Stimulated activated CD8-positive, alpha-beta memory T cell treated with anti-CD3 and anti-CD28 coated beads, Interleukin-7, amount 100 ng/mL, for 1 hour (primary cell): ENCODE measurements at places on chromosomes 7 and 10.

- no peak for DNase-seq
Measured at GRCh38 chr10:93915598-93915997, 21.8 kb downstream of the SLC35G1 start.

- no peak for DNase-seq
Measured at GRCh38 chr7:138880881-138881578, 83.0 kb upstream of the ATP6V0A4 start.

DNA sequence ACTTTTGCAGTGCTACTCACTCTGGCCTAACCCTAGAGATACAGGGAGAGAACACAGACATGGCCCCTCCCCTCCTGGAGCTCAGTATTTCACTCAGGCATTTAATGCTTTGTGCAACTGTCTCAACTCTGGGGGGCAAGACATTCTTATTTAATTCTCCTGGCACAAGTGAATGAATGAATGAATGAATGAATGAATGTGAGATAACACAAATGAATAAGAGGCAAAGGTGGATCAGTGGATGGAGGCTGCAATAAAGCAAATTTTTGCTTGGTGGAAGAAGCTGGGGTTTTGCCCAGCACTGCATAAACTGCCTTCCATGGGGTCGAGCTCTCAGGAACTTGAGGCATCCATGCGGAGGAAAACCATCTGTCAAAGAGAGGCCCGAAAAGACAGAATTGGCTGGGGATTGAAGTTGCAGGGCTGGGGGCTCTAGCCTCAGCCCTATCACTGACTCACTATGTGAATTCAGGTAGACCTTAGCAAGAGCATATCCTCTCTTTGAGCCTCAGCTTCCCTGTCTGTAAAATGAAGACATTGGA, 441.4 kb upstream of the ZMIZ1 start:
- DNase-seq, result no peak

- DNase-seq, result no peak
Measured at GRCh38 chr7:132614428-132615318, 38.4 kb upstream of the PLXNA4 start.

GRCh38 chr7:56092789-56093531, at the start of gene PHKG1:
TSS of gene PHKG1 (minus strand) at chr7:56092952. CDS start at chr7:56088941, 4,011 bp downstream.
- DNase-seq, result no peak

DNA sequence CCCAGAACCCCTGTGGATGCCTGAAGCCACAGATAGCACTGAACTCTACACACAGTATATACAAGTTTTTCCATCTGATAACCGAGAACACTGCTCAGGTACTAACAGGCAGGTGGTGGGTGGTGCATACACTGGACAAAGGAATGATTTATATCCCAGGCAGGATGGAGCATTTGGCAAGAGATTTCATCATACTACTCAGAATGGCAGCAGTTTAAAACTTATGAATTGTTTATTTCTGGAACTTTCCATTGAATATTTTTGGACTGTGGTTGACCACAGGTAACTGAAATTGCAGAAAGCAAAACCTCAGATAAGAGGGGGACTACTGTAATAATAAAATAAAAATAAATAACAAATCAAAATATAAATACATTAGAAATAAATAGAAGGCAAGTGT, 10.9 kb upstream of the KCNMA1 start:
- DNase-seq, result no peak

DNA sequence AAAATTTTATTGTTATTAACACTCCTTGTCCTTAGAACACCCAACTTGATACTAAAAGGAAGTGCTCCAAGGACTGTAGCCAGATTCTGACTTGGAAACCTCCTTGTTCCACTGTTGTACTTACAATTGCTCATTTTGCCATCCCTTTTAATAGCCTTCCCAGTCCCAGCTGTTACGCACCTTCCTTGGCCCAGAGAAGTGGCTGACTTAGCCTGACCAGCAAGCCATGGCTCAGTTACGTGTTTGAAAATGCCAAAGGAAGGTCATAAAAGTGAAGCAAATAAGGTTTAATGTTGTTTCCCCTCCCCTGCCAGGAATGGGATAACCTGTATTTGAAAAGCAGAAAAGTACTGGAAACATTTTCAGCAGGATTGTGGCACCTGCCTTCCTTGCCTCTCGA, 3.7 kb upstream of the ANKRD1 start:
- DNase-seq, result no peak

- no peak for DNase-seq
Measured at GRCh38 chr7:94418851-94419250, 24.2 kb downstream of the COL1A2 start.

DNA sequence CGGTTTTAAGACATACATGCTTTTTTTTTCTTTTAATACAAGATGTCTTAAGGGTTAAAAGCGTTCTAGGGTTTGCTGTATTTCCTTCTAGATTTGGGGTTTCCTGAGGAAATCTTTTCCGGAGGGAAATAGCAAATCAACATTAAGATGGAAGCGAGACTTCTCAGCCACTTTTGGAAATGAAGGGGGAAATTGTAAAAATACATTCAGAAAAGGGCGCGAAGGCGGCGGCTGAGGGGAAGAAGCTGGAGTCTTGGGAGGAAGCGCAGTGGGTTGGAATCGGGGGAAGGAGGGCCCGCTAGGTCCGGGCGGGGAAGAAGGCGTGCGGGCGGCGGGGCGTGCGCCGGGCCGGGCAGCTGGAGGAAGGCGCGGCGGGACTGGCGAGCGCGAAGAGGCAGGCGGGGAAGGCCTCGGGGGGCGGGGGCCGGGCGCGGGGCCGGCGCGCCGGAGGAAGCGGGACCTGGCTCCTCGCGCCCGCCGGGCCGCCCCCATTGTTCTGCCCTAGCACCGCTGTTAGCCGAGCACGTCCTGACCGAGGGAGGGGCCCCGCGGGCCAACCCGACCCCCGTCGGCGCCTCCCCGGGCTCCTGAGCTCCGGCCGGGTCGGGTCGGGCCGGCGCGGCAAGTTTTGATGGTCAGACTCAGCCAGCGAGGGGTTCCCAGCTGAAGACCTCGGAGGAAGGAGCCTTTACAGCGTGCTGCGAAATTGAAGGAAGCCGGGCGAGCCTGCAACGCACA, 1.5 kb upstream of the SKIDA1 start:
- no peak for DNase-seq

GRCh38 chr10:103884681-103885139, 29.3 kb upstream of the SH3PXD2A start:
- DNase-seq, result no peak

- no peak for DNase-seq
Measured at GRCh38 chr10:101229266-101230182, at the start of gene LBX1. TSS of gene LBX1 (minus strand) at chr10:101229463. CDS start at chr10:101228815, 648 bp downstream.

DNA sequence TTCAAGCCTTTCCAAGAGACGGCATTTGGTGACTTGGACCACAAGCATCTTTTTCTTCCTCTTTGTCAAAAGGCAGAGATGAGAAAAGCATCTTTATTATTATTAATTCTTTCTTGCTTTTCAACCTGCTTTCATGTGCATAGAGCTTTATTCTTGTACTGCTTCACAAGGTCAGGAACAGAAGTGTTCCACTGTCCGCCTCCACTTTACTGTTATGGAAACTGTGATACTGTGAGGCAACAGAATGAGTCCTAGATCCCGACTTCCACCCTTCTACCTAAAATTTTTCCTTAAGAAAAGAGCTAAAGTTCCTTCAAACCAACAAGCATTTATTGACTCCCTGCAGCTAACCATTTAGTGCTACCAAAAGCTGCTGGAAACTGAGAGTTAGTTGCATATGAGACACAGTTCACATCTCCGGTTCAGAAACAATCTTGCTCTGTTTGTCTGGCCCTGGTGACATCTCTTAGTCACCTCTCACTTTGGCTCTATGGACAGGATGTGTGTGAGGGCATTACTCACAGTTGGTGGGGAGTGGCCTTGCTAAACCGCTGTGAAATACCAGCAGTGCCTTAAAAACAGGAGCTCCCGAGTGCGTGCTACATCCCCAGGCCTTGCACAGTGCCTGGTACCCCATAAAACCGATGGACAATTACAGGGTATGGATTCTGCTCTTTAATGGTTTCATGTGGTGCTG, 77.1 kb upstream of the TRIL start:
- DNase-seq, result no peak

DNA sequence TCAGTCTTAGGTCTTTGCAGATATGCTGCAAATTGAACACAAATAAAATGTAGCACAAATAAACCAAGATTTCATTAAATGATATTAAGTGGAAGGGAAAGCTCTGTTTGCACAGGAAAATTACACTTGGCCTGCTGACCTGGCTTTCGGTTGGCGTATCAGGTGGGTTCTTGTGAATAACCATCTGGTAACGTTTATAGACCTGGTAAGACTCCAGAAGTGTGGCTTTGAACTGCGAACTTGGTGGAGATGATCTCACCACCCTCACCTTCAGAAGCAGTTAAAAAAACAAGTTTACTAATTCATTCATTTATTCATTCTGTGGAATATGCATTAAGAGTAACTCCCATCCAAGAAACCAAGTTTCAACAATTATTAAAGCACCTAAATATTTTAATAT, 28.1 kb downstream of the ATE1 start:
- DNase-seq, result no peak

- no peak for DNase-seq
Measured at GRCh38 chr10:112213098-112213823, 29.7 kb upstream of the GPAM start.

GRCh38 chr7:34240417-34240816, 335.1 kb downstream of the BMPER start:
- no peak for DNase-seq

GRCh38 chr7:15284396-15284795, 277.4 kb downstream of the AGMO start:
- DNase-seq, result no peak

- no peak for DNase-seq
Measured at GRCh38 chr7:95330204-95330960, 6.0 kb upstream of the PON1 start.

DNA sequence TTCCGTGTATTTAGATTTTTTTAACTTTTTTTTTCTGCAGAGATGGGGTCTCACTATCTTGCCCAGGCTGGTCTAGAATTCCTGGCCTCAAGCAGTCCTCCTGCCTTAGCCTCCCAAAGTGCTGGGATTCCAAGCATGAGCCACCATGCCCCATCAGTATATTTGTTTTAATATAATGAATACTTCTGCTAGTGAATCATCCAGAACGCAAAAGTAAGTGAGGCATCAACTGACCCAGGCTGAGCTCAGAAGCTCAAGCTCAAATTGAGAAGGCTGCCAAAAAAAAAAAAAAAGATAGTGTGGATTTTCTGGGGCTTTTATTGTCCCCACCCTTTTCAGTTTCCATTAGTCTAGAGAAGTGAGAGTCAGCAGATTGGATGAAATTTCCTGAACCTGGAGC, 39.0 kb upstream of the TECTB start:
- DNase-seq, result no peak

GRCh38 chr7:36021917-36022550, 131.0 kb upstream of the EEPD1 start:
- no peak for DNase-seq

- no peak for DNase-seq
Measured at GRCh38 chr7:3844540-3845151, 543.6 kb downstream of the SDK1 start.

- DNase-seq, result no peak
Measured at GRCh38 chr10:70458329-70459060, 17.0 kb upstream of the NODAL start.

GRCh38 chr10:73865459-73866442, 8.6 kb downstream of the CAMK2G start:
- DNase-seq, result no peak

GRCh38 chr7:46428295-46428694, 507.2 kb upstream of the IGFBP3 start:
- DNase-seq, result no peak

- DNase-seq, result no peak
Measured at GRCh38 chr7:47392241-47392759, 189.6 kb downstream of the TNS3 start.

DNA sequence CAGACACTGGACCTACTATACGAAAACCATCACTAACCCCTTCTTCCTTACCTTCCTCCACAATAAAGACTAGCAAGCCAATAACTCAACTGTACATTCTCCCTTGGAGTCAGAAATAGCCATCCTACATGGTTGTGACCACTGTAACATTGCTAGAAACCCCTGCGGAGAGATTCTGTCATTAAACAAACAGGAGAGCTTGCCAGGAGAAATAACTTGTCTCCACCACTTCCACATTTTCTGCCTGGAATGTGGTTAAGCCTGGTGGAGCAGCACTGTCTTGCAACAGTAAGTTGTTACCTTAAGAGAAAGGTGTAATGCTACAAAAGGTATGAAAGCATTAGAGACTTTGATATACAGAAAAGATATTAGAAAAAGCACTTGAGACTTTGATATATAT, 45.8 kb downstream of the THSD7A start:
- no peak for DNase-seq

DNA sequence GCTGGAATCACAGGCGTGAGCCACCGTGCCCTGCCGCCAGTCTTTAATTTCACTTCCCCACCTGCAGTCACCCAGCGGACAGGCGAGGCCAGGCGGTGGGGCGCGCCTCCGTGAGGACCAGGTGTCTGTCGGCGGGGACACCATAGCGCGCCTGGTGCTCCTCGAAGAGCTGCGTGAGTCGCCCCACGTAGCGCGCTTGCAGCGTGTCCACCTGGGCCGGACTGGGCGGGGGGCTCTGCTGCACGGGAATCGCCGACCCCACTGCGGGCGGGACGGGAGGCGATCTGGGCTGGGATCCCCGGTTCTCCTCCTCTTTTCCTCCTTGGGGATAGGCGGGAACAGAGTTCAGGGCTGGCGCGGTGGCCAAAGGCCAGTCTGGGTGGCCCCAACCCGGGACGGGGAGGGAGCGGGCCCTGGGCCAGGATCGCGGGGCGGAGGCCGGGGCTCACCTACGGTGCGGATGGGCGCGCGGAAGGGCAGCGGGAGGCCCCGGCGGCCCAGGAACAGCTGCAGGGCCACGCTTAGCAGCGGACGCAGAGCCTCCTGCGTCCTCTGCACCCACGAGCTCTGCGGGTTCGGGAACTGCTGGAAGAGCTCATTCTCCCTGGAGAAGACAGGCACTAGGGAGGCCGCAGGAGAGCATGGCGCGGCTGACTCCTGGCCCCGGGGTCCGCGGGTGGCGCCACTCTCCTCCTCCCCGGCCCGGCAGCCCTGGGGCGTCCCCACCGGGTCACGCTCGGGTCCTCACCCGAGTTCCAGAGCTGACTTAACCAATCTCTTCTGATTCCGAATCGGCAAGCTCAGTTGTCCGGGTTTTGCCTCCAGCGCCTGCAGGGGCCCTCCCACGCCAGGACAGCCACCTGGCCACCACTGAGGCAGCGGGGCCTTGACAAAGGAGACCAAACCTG, 1.1 kb upstream of the MOGAT3 start:
- no peak for DNase-seq

DNA sequence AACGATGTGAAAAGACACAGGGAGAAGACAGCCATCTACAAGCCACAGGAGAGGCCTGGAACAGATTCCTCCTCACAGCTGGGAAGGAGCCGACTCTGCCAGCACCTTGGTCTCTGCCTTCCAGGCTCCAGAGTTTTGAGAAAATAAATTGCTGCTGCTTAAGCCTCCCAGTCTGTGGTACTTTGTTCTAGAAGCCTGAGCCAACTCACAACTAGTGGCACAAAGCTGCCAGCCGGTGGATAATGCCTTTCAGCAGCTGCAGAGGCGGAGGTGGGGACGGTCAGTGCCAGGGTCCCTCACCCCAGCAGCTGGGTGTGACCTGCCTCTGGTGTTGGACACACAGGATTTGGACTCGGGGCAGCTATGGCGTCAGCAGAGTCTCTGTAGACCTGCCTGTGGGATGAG, 255.4 kb upstream of the PITRM1 start:
- no peak for DNase-seq
